ENCODE measurements at places on chromosomes 3 and 15.

GRCh38 chr3:97265237-97266005 is 451.0 kb downstream of the EPHA6 start:
- no peak for DNase-seq

GRCh38 chr3:194056731-194057415 is 79.1 kb upstream of the HES1 start:
- no peak for DNase-seq

DNA sequence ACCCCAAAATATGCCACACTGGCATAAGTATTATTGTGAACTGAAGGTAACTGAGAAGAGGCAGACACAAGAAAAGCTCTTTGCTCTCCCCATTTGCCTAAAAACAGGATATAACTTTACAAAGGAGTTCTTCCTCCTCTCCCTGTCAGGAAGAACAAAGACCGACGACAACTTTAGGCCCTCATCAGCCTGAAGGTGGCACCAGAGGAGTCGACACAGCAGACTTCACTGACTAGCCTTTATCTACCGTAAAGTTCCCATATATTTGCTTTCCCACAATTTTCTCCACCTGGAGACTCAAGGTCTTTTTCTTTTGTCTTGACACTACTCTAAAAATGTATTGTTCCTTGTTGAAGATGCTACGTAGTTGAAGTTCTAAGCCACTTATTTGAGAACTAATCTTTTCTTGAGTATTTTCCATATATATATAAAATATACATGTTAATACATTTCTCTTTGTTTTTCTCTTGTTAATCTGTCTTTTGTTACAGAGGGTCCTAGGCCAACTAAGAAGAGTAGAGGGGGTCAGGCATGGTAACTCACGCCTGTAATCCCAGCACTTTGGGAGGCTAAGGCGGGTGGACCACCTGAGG is 16.2 kb upstream of the XIRP1 start:
- peak; percentile 25 for DNase-seq

DNA sequence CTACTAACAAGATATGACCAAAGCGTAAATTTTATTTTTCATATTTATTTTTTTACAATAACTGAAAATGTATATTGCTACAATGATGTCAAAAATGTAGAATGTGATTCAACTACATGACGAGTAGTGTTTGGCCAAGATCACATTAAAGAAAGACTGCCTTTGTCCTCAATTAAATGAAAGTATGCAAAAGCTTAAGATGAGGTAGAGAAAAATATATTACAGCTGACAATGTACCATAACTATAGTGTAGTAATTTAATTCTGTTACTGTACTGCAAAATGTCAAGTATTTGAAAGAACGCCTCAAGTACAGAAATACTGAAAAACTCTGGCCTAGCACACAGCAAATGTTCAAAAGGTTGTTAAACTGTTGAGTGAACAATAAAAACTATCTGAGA is 9.7 kb downstream of the PRICKLE2 start:
- DNase-seq: no peak

- peak; percentile 55 for DNase-seq
Observed at GRCh38 chr15:75723847-75724660, 11.4 kb upstream of the CSPG4 start.

GRCh38 chr3:186060222-186060621 is 48.7 kb downstream of the ETV5 start:
- DNase-seq: no peak

GRCh38 chr3:40679290-40679689 is 154.5 kb downstream of the ZNF621 start:
- DNase-seq: no peak

DNA sequence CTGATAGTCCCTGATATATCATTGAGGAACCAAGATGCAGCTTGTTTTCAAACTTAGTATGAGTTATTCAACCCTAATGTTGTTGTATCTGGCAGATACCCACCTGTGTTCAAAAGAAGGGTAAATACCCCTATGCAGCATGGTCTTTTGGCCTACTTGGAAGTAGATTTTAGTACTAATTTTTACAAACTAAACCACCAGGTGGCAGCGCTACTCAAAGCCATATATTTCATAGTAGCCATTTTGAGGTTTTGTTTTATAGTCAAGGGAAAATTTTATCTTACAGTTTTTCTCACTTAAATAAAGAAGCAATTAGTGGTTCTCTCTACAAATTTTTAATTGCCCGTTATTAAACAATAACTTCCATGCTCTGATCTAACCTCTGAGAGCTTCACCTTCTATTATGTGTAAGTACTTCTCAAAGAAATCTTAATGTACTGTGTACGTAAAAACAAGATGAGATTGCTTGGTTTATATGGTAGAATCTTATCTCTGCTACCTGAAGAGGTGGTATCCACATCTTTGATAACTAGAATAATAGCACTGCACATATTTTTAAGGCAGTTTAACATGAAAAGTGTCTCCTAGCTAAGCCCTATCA is 31.5 kb upstream of the MLF1 start:
- DNase-seq: peak; percentile 34

DNA sequence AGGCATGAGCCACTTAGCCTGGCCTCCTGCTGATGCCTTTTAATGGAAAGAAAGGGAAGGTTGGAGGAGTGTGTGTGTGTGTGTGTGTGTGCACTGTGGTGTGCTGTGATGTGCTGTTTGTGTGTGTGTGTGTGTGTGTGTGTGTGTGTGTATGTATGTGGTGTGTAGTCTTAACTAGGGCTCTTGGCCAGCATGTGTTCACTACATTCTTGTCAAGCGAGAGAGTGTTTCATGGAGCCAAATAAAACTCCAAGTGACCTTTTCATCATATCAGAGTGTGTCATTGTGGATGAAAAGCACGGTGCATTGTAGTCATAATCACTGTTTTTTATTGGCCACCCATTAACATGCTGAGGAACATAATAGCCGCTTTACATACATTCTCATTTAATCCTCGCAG is 30.8 kb upstream of the BHLHE40 start:
- no peak for DNase-seq

- no peak for DNase-seq
Observed at GRCh38 chr15:57865294-57865693, 158.8 kb downstream of the POLR2M start.

- DNase-seq: no peak
Observed at GRCh38 chr15:65189102-65189740, 4.1 kb upstream of the CLPX start.

DNA sequence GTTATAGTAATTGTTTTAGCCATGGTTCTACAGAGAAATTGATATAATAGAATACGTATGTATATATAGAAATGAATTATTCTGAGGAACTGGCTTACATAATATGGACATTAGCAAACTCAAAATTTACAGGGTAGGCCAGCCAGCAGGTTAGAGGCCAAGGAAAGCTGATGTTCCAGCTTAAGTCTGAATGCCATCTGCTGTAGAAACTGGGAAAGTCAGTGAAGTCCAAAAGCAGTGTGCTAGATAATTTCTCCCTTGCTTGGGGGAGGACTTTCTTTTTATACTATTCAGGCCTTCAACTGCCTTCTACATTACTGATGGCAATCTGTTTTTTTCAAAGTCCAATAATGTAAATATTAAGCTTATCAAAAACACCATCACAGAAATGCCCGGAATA is 1174.7 kb downstream of the ZPLD1 start:
- no peak for DNase-seq

GRCh38 chr3:16290827-16291196 is 25.8 kb downstream of the OXNAD1 start:
- DNase-seq: no peak

GRCh38 chr15:27575521-27575920 is 523.6 kb downstream of the OCA2 start:
- no peak for DNase-seq

GRCh38 chr15:65263313-65263712 is 23.4 kb downstream of the PARP16 start:
- no peak for DNase-seq

DNA sequence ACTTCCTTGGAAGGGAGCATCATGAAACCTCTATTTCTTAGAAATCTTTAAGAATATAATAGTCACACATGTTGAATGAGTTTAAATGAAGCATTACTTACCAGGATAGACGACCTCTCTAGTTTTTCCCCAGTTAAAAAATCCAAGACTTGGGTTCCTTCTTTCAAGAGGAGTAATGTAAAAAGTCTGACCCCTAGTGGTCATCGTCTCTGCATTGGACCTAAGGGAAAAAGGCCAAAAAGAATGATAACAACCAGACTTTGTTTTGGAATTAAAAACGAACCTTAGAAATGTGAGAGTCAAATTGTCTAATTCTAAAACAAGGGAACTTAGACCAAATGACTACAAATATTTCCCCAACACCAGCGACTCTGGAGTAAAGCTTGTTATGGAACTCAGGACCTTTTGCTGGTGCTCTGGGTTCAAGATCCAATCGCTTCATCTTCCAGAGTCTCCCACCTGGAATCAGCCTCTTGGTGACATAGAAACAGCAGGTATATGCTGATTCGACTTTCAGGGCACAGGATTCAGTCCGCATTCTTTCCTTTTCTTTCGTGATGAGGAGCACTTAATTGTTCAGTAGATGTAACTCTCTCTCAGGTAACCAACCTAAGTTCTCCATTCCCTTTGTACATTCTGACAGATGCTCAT is 214.8 kb upstream of the TPRG1 start:
- DNase-seq: no peak

GRCh38 chr3:77945320-77945719 is 905.4 kb downstream of the ROBO2 start:
- no peak for DNase-seq

GRCh38 chr3:10557781-10558373 is 52.5 kb upstream of the ATP2B2 start:
- no peak for DNase-seq

- DNase-seq: no peak
Observed at GRCh38 chr3:181230258-181230657, 240.7 kb upstream of the DNAJC19 start.

DNA sequence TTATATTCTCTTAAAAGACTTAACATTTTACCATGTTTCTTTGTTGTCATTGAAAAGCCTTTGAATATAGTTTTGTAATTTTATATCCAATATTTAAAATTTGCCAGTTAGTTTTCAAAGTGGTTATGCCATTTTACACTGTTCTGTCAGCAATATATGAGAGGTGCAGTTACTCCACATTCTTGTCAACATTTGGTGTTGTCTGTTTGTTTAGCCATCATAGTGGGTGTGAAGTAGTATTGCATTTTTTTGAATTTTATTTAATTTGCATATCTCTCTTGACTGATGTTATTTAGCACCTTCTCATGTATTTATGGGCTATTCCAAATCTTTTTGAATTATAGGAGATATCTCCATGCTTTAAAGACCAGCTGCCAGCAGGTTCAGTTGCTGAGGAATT is 40.4 kb downstream of the LRRC28 start:
- no peak for DNase-seq

GRCh38 chr3:151225040-151225975 is 22.3 kb upstream of the GPR171 start:
- DNase-seq: no peak

GRCh38 chr3:100455841-100456550 is 36.4 kb upstream of the TMEM45A start:
- no peak for DNase-seq

- no peak for DNase-seq
Observed at GRCh38 chr3:161851941-161852566, 355.4 kb downstream of the OTOL1 start.

- DNase-seq: no peak
Observed at GRCh38 chr3:140131895-140132294, 196.9 kb downstream of the CLSTN2 start.

GRCh38 chr3:138078096-138078495 is 37.3 kb downstream of the DZIP1L start:
- no peak for DNase-seq

DNA sequence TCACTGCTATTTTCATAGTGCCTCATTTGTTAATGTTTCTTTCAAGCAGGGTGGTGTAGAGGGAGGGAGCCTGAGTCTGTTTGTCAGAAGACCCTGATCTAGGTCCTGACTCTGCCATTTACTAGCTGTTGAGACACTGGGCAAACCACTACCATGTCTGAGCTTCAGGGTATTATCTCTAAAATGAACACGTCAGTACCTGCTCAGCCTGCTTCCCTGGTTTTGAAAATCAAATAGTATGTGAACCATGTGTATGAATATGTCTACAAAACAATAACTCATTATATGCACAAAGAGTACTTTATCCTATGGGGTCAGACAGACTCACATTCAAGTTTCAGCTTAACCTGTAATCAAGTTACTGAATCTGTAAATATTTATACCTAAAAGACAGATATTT is 25.1 kb downstream of the SYNPR start:
- DNase-seq: no peak

- DNase-seq: no peak
Observed at GRCh38 chr15:87896936-87897335, 359.6 kb downstream of the NTRK3 start.

- DNase-seq: no peak
Observed at GRCh38 chr15:88440021-88440420, 27.2 kb downstream of the MRPL46 start.

GRCh38 chr3:149541091-149541491 is 66.6 kb downstream of the TM4SF4 start:
- no peak for DNase-seq

DNA sequence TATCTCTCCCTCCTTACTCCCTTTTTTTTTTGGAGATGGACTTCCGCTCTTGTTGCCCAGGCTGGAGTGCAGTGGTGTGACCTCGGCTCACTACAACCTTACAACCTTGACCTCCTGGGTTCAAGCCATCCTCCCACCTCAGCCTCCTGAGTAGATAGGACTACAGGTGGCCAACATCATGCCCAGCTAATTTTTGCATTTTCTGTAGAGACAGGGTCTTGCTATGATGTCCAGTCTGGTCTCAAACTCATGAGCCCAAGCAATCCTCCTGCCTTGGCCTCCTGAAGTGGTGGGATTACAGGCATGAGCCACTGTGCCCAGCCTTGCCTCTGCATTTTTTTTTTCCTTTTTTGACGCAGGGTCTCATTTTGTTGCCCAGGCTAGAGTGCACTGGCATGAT is 17.1 kb downstream of the STAG1 start:
- no peak for DNase-seq

- no peak for DNase-seq
Observed at GRCh38 chr3:38224357-38224756, 41.3 kb upstream of the SLC22A13 start.

DNA sequence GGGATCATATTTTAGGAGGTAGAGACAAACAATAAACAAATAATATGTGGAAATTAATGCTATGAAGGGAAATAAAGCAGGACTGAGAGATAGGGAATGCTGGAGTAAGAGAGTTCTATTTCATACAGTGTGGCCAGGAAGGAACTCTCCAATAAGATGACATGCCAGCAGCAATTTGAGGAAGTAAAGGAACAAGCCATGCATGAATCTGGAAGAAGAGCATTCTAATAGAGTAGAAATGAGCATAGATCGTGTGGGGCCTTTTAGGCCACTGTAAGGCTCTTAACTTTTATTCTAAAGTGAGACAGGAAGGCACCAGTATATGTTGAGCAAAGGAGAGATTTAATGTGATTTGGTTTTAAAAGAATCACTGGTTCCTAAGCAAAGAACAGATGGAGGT is 126.3 kb downstream of the DMXL2 start:
- no peak for DNase-seq

Measured in activated CD4-positive, alpha-beta T cell treated with anti-CD3 and anti-CD28 coated beads, Interleukin-2, amount 50 U/mL, for 1 hour (primary cell).